ENCODE measurements at places on chromosomes 12 and 14.

- no peak for DNase-seq
Measured at GRCh38 chr12:6724409-6724797, 557 bp downstream of the COPS7A start.

DNA sequence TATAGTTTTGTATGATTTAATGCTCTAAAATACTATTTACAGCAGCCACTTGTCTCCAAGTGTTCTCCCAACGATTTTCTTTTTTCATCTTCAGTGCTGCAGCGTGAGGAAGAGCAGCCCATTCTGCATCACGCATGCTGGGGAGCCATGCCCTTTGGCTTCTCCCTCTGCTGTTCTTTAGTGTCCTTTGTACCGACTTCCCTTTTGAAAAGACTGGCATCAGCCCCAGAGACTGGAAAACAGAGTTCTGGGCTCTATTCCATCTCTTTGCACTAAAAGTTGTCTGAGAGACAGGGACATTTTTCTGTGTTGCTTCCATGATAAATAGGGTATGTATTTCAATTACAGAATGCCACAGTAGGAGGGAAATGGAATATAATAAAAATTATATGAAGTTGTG is 105.1 kb downstream of the RERG start:
- no peak for DNase-seq

DNA sequence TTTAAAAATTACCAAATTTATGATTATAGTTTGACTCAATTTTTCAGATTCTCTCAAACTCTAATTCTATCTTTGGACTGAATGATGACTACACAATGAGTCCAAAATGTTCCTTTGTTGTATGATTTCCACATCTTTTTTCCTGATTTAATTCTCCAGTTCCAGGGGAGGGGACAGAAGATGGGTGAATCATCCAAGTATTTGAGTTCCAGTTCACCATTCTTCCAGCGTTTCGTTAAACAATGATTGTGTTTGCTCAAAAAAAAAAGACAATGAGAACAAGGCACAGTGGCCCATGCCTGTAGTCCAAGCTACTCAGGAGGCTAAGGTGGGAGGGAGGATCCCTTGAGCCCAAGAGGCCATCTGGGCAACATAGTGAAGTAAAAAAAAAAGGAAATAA is 23.8 kb downstream of the BAZ1A start:
- DNase-seq, result no peak

GRCh38 chr12:54759751-54760150 is 94.6 kb upstream of the MUCL1 start:
- DNase-seq, result no peak

- DNase-seq, result no peak
Measured at GRCh38 chr12:38402811-38403210, 86.2 kb downstream of the ALG10B start.

DNA sequence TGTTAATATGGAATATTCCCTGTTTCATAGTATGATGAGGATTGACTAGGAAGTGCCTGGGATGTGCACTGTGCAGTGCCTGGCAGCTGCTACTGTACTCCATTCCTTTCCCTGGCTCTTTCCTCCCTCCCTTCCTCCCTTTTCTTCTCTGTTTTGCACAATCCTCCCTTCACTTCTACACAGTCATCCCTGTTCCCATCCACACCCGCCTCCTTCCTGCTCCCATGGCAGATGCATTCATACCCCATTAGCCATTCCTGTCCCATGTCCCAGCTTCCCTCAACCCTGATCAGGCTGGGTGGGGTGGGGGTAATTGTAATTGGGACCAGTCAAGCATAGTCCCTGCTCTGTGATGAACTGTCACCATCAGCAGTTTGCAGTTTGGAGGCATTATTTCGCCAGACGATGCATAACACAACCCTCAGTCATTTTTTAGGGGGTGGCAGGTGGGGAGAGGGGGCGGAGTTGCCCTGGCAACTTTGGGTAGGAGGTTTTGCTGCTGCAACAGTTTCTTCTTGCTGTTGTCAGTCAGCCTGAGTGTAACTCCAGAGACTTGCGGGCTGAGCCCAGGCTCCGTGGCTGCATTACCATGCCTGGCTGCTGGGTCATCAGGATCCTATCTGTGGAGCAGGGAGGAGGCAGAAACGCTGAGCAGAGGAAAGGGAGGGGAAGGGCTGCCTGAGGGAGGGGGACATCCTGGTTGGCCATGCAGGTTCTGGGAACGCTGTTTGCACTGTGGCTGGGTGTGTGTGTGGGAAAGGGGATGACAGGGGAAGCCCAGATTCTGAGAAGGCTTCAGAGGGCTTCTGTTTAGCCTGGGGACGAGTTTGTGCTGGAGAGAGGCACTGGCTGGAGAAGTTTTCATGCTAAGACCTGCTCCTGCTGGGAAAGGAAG is 4.1 kb upstream of the KRT84 start:
- no peak for DNase-seq
